Stimulated activated CD4-positive, alpha-beta T cell treated with anti-CD3 and anti-CD28 coated beads, Interleukin-15, amount 100 ng/mL, for 24 hours (primary cell): ENCODE measurements at places on chromosomes 2 and 18.

DNA sequence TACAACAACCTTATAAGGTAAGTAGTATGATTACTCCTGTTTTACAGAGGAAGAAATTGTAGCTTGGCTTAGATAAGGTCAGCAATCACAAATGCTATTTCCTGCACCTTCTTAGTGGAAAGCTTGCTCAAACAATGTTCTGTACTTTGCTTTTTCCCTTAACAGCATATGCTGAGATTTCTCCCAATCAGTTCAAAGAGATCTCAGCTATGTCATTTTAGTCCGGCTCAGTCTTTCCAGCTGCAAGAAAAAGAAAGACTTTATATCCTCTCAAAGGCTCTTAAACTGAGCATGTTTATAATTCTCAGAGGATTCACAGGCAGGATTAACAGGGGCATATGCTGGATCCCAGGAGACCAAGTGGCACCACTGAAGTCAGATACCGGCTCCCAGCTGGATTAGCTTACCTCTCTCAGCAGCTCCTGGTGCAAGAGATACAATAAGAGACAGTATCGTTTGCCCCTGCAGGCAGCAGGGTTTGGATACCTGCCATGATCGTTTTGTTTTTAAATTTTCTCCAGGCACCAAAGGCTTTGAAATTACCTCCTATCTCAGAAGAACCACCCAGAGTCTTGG lies 29.5 kb downstream of the KIAA2012 start:
- DNase-seq = no peak

GRCh38 chr18:49926106-49926745 lies 112.9 kb upstream of the ACAA2 start:
- no peak for DNase-seq

GRCh38 chr18:59200787-59201186 lies 19.2 kb upstream of the GRP start:
- no peak for DNase-seq

DNA sequence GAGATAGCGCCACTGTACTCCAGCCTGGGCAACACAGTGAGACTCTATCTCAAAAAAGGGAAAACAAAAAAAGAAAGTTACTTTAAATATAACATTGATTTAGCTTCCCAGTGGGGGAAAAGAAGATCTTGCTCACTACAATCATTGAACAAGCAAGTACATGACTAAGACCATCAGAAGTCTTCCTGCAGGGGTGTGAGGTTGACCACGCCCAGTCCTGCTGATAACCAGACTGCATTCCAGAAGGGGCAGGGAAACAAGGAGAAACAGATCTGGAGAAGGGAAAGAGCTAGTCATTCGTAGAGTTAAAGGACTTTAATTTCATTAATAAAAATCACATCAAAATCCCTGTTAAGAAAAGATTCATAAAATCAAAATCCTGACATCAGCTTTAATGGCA lies 77.5 kb downstream of the EPHA4 start:
- no peak for DNase-seq

- no peak for DNase-seq
Observed at GRCh38 chr2:23485261-23485660, 100.3 kb downstream of the KLHL29 start.

- no peak for DNase-seq
Observed at GRCh38 chr2:49219741-49220140, 65.4 kb upstream of the FSHR start.
